Dorsolateral prefrontal cortex (tissue), 122 donors: ENCODE measurements at places on chromosomes 4 and X.

DNA sequence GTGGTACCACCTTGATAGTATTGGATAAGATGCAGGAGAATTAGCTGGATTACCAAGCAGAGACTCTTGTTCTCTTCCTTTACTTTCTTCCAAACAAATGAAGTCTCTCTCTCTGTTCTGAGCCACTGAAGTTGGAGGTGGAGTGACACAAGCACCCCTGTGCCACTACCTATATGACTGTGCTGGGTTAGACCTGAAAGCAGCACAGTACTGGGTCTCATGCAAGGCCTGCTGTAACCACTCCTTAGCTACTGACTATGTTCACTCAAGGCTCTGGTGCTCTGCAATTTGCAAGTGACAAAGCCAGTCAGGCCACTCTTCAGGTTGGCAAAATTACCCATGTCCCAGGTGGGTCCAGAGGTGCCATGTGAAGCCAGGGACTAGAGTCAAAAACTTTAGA lies 389.6 kb upstream of the MAOA start:
- DNase-seq = no peak

GRCh38 chr4:111283066-111283677 lies 660.3 kb upstream of the PITX2 start:
- DNase-seq = peak; percentile 37

DNA sequence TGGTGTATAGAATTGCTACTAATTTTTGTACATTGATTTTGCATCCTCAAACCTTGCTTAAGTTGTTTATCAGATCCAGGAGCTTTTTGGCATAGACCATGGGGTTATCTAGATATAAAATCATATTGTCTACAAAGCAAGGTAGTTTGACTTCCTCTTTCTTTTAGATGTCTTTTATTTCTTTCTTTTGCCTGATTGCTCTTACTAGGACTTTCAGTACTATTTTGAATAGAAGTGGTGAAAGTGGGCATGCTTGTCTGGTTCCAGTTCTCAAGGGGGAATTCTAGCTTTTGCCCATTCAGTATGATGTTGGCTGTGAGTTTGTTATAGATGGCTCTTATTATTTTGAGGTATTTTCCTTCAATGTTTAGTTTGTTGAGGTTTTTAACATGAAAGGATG lies 187.9 kb upstream of the LCORL start:
- no peak for DNase-seq

DNA sequence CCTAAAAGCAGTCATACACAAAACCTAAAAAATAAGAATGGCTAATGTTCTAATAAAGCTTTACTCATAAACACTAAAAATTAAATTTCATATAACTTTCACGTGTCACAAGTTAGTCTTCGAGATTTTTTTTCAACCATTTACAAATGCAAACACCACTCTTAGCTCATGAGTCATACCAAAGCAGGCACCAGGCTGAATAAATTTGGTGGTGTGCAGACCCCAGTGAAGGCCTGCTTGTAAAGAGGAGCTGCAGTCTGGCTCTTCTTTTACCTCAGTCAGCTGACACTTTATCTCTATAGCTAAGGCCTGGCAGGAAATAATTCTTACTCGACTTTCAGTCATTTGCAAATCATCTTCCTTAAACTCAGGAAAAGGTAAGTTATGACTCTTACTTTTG lies 37.4 kb downstream of the CLOCK start:
- no peak for DNase-seq

DNA sequence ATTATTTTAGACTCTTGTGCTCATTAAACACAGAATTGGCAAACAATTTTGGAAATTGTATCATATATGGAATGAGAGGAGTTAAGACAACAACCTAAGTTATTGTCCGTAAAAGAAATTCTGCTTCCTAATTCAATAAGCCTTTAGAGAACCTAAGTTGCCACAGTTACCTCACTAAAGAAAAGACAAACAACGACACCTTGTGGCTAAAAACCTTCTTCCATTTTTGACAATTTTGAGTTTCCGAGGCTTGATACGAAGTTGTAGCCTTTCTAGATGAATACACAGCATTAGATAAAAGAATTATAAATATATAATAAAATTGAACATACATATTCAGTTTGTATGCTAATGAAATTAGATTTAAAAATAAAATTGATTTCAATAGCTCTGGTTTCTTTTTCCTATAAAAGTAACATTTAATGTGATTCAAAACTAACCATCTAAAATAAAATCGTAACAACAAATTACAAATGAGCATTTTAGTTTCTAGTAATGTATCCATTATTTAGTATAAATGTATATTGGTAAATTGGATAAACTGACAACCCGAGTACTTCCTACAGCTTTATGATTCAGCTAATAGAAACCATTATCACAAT lies 275.1 kb downstream of the GPM6A start:
- no peak for DNase-seq

DNA sequence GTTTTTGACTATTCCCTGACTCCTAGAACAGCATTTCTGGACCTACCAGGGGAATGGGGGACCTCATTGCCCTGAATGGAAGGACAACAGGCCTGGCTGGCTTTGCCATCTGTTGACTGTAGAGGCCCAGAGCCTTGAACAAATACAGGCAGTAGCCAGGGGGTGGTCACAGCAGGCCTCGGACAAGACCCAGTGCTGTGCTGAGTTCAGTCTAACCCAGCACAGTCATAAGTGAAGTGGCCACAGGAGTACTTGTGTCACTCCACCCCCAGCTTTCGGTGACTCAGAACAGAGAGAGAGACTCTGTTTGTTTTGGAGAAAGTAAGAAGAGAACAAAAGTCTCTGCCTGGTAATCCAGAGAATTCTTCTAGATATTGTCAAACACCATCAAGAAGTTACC lies 310.0 kb downstream of the PRR32 start:
- no peak for DNase-seq

DNA sequence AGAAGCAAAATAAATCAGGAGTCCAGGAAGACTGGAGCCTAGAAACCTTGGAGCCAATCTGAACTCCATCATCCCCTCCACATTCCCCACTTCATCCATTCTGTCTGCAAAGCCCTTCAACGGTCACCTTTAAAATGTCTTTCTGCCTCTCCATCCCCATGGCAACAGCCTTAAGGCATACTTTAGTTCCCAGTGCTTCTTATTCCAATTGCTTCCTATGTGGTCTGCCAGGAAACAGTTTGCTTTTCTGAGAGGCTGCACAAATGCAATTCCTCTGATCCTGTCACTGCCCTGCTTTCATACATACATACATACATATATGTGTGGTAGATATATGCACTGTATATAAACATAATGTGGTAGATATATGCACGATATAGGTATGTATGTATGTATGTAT lies 786 bp upstream of the MAGEH1 start:
- no peak for DNase-seq

DNA sequence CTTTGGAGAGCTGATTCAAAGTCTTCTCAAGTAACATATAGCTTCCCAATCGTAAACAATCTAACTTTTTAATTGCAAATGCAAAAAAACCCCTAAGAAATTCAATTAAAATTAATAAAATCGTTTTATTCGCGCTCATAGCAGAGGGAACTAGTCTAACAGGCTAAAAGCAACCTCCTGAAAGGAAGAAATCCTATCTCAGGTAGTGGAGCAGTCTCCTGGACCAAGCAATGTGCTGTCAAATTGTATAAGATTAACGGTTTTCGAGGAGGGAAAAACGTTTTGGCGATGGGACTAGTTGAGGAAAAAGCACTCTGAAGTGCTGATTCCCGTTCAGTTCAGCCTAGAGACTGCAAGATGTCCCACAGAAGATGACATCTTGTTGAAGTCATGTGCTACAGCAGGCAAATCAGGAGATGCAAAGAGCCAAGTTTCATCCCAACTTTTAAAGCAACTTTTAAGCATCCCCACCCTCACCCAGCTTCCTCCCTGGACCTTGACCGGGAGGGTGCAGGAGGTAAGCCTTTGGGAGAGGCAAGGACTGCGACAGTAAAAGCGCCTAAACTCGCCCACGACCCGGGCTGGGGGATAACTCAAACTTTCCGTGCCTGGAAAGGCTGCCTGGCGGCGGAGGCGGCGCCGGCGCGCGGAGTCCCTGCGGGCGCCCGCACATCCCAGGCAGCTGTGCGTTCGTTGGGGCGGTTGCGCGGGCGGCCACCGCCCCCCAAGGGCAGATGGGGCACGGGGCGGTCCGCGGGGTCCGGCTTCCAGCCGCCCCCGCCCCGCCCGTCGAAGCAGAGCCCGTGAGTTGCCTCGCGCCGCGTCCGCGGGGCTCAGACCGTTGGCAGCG lies 784 bp downstream of the MAP7D3 start:
- DNase-seq = no peak

DNA sequence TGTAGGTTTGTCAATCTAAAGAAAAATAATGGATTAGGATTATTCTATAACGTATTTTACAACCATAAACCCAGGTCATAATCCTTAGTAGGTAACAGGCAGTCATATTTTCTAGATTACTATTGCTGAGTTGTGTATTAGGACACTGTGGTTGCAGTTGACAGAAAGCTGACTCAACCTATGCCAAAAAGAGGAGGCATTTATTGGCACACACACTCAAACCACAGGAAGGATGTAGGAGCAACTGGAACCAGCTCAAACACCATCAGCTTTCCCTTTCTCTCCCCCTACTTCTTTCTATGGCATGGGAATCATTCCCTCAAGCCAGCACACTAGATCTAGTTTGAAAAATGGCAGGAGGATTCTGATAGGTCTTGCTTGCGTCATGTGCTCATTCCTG lies 136.4 kb upstream of the FAM9C start:
- no peak for DNase-seq

GRCh38 chr4:188078116-188078515 lies 31.3 kb downstream of the TRIML2 start:
- DNase-seq = no peak

DNA sequence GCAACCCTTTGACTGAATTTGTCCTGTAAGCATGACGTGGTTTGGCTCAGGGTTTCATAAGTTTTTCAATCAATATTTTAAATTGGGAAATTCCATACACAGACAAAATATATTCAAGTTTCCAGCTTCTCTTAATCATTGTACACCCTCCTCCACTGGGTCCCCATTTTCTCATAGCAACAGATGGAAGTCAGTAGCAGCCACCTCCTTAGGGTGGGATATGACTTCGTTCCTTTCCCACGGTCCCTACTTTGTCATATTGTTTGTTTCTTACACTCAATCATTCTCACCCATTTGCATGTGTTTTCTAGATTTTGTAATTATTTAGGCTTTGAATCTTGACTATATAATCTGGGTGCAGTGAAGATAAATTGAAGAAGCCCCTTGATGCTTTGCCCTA lies 664.5 kb upstream of the IGFBP7 start:
- no peak for DNase-seq

- no peak for DNase-seq
Measured at GRCh38 chr4:108320061-108320460, 151.3 kb upstream of the LEF1 start.

GRCh38 chr4:184641022-184641421 lies 8.2 kb downstream of the CASP3 start:
- no peak for DNase-seq

DNA sequence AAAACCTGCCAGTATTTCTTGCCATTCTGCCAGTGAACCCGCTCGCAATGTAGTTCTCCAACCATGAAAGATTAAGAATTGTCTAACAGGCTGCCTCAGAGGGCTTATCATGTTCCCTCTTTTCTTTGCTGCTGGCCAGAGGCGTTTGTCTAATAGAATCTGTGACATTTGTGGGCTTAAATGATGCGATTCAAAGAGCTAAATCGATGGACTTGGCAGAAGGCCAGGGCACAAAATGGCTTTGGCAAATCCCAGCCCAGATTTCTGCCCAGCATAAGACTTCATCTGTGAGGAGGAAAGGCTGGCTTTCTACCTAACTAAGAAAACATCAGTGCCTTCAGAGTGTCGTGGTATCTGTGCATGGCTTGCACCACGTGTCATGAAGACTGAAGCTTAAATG lies 79.9 kb downstream of the TRPC5OS start:
- no peak for DNase-seq

GRCh38 chr4:111323496-111323895 lies 700.6 kb upstream of the PITX2 start:
- DNase-seq = no peak

DNA sequence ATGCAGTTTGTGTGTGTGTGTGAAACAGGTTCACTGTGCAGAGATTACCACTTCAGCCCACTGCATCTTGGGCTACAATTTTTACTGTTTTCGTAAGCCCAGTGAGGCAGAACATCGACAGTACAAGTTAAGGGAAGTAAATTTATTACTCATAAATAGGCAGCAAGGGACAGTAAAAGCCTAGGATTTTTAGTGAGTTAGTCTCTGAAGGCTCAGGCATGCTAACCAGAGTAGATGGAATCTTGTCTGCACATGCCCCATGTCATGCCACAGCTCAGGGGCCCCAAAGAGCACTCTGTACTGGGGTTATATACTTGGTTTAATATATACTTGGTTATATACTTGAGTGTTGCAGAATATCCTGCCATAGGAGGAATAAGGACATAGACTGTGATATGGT lies 825.7 kb downstream of the TECRL start:
- DNase-seq = no peak

DNA sequence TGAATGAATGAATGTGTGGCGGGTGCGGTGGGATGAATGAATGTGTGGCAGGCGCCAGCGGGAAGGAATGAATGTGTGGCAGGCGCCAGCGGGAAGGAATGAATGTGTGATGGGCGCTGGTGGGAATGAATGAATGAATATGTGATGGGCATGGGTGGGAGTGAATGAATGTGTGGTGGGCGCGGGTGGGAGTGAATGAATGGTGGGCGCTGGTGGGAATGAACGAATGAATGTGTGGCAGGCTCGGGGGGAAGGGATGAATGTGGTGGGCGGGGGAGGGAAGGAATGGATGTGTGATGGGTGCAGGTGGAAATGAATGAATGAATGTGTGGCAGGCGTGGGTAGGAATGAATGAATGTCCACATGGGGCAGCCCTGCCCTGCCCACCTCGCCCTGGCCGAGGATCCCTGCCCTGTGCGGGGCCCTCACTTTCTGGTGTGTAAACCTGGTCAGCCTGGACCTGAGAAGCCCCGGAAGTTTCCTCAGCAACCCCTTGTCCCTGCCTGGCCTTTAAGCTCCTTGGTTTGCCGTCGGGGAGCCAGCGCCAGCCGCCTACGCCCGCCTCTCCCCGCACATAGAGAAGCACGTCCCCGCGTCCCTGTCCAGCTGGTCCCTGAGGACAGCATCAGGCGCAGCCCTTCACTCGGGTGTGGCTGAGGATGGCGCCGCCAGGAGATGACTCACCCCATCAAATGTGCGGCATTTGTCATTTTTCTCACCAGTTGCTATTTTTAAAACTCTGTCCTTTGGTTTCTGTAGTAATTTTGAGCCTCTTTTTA lies 112.8 kb upstream of the LRPAP1 start:
- peak; percentile 60 for DNase-seq
